ENCODE measurements at places on chromosomes 11 and 22.

GRCh38 chr11:82980292-82980691 lies 78.8 kb downstream of the DDIAS start:
- no peak for DNase-seq

DNA sequence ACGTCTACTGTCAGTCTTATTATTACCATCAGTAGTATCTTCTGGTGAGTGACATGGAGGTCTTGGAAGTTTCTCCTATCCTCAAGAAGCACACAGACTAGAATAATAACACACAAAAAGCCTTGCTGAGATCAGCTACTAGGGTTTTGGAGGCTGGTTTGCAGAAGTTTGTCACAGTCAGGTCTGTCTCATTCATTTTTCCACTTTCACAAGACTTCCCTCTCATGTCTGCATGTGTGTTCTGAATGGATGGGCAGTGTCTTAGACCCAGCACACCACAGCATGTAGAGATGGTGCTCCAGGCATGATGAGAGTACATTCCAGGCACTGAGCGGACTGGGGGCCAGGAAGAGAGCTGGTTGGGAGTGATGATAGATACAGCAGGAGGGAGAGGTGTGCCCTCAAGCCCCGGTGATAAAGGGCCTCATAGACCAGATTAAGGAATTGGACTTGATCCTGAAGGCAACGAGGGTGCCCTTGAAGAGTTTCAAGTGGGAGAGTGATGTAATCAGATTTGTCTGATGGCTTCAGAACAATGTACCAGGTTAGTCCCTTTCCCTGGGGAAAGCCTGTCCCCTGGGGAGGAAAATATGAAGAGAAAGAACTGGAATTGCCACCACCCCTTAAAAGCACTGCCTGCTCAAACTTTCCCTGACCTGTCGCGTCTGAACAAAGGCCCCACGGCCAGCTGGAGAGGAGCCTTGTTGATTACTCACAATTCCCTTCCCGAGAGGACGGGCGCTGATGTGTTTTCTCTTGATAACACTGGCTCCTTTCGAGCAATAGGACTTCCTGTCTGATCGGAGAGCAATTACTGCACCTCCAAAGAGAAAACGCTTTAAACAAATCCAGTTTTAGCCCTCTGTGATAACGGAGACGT lies 45.1 kb upstream of the LMO2 start:
- DNase-seq, result no peak

DNA sequence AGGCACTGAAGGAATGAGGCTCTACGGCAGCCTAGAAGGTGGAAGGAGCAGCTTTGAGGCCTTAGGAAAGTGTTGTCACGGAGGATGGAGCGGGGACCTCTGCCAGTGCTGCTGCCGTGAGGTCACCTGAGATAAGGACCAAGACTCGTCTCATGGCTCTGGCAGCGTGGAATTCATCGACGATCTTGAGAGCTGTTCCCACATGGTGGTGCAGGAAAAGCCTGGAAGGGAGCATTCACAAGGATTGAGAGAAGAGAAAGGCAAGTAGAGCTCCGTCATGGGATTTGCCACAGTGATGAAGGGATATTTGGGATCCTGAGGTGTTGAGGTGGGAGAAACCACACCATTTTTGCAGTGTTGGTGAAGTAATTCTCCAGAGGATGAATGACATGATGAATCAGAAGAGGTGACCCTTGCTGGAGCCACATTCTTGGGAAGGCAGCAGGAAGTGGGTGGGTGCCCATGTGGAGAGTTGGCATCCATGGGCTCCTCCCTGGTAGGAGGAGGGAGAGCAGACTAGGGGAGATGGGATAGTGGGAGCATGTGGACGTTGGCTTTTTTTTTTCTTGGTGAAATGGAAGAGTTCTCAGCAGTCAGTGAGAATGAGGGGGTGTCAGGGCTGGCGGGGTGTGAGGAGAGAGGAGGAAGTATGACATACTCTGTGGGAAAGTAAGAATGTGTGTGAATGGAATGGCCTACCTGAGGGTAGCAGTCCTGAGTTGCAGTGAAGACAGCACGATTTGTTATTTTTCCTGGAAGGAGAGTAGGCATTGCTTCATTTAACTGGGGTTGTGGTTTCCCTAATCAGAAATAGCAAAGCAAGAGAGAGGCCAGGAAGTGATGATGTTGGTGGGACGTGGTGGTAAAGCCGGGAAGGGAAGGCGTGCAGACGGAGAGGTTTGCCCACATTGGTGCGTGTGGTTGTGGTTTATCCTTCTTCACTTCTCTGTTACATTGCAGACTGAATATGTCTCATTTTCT lies 11.1 kb downstream of the PPP6R3 start:
- peak; percentile 58 for DNase-seq

DNA sequence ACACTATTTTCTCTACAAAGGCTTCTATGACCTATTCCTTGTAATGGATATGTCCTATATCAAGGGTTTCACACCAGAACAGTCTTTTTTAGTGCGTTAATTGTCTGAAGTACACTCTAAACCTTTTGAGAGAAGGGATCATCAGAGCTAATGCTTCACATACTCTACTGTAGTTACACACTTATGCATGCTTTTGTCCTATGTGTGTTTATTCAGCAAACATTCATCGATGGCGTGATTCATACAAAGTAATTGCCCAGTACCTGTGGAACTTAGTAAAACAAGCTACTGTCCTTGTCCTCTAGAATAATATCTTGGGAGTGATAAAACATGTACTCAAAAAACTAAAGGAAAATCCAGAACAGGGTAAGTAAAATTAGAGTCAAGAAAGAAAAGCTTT lies 139.2 kb downstream of the GUCY1A2 start:
- no peak for DNase-seq

GRCh38 chr22:23178512-23179254 lies 1.6 kb upstream of the BCR start:
- peak; percentile 79 for DNase-seq

- no peak for DNase-seq
Observed at GRCh38 chr11:34507610-34508009, 6.0 kb downstream of the ELF5 start.

Data from GM10248 (cell line).